Endodermal cell (in vitro differentiated cells): ENCODE measurements at places on chromosomes 5 and 9. TPM values are rescaled to one million over a fixed set of nuclear protein-coding genes. Genes with fewer than 3 reads are reported as not detected.

PCDHB7 gene
- 0.59 and 0.75 TPM in 2 replicates for total RNA-seq

CDKN2B gene
- 4.5 and 7.0 TPM in 2 replicates for total RNA-seq

GAS1 gene
- 5.1 to 6.7 TPM (median 6.3 TPM) in 3 replicates for total RNA-seq

SPAG8 gene
- total RNA-seq, result 1.0 and 1.4 TPM in 2 replicates

PTPRD gene
- total RNA-seq, result 83.1 and 97.4 TPM in 2 replicates

GRCh38 chr9:114058688-114059046, 19.4 kb downstream of the AMBP start:
- DNase-seq, result peak; percentile 28

GRCh38 chr5:160470437-160471361, 49.0 kb downstream of the PTTG1 start:
- no peak for DNase-seq

DNA sequence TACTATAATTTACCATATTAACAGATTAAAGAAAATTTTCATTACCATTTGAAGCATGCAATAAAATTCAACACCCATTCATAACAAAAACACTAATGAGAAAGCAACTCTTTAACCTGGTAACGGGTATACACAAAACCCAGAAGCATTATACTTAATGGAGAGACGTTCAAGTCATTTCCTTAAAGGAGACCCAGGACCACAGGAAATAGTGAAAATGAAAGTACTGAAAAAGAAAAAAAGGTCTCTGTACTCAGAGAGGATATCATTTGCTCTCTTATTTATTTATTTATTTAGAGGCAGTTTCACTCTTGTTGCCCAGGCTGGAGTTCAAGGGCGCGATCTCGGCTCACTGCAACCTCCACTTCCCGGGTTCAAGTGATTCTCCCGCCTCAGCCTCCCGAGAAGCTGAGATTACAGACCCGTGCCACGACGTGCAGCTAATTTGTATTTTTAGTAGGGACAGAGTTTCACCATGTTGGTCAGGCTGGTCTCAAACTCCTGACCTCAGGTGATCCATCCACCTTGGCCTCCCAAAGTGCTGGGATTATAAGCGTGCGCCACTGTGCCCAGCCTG, 61.6 kb downstream of the SETX start:
- no peak for DNase-seq

- no peak for DNase-seq
Measured at GRCh38 chr9:2465921-2466460, 155.6 kb upstream of the VLDLR start.

DNA sequence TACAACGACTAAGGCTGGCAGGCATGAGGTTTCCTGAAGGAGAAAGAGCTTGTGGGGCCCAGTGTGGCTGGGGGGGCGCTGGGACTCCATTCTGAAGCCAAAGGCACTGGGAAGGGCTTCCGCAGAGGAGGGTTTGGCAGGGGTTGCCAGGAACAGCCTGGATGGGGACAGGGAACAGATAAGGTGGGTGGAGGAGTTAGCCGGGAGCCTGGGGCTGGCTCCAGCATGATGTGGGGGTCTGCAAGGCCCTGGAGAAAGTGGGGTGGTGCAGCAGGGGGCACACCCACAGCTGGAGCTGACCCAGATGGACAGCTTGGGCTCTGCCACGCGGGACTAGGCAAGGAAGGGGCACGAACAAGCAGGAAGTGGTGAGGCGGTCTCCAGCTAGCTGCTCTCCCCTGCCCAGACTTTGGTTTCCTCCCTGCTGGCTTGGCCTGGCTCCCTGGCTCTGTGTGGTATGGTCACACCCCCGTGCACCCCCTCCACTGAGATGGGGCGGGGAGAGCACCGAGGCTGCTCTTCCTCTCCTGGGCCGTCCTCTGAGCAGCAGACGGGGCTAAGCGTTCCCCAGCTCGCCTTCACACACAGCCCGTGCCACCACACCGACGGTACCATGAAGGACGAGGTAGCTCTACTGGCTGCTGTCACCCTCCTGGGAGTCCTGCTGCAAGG, at the start of gene LTC4S:
Gene LTC4S, plus strand, starts transcription at position 519 of the 672 bp plus-strand sequence. Its CDS starts 95 bp downstream, at position 614.
- DNase-seq, result no peak

DNA sequence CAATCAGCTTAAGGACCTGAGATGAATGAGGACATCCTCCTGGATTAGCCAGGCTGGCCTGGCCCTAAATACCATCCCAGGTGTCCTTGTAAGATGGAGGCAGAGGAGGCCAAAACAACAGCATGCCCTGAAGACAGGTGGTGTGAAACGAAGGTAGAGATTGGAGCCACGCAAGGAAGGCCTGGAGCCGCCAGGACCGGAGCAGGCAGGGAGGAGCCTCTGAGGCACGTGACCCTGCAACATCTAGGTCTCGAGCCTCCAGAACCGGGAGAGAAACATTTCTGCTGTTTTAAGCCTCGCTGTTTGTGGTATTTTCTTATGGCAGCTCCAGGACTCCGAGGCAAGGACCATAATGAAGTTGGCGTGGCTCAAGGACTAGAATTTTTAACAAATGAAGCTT, 9.7 kb upstream of the COL5A1 start:
- DNase-seq, result peak; percentile 35

- DNase-seq, result no peak
Measured at GRCh38 chr5:15243301-15244020, 256.5 kb upstream of the FBXL7 start.
